ENCODE measurements at places on chromosomes 1 and 21.

DNA sequence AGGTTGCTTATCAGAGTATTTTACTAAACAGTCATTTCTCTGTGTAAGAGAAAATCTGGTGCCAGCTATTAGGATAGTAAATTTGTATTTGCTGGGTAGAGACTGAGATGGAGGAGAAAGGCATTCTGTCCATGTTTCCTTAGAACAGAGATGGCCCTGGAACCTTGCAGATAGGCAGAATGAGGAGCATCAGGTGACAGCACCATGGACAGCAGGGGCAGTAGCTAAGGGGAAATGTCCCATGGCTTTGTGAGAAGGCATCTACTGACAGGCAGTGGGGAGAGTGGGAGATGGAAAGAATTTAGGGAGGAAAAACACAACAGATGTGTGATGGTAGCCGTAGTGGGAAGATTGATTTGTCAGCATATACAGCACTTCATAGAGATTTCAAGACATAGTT lies 105.0 kb downstream of the PRRX1 start:
- DNase-seq = no peak

GRCh38 chr21:45994086-45994661 lies 12.6 kb downstream of the COL6A1 start:
- DNase-seq = no peak

DNA sequence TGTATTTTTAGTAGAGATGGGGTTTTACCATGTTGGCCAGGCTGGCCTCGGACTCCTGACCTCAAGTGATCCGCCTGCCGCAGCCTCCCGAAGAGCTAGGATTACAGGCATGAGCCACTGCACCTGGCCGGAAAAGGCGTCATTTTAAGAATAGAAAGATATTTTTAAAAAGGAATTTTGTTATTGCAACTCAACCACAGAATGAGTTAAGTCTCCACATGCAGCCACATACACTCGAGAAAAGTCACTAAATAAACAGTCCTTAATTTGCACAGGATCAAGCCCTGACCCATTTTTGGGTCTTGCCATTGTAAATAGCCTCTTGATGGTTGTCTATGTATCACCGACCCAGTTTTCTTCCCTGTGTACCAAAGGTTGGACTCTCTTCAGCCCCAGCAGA lies 85.5 kb downstream of the FBXO2 start:
- no peak for DNase-seq

DNA sequence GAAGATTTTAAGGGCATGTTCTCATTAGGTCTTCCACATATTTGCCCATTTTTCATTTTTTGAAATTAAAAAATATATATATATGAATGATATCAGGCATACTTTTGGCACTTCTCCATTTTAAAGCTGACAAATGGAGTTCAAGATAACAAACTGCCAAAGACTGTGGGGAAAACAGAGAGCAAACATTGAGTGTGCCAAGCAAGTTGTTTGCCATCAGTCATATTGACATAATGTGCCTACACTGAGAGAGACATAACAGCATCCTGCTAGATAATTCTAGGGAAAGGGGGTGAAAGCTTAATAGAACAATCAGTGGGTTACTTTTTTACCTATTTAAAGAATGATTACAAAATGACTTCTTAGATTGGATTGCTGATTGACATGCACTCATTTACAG lies 529.4 kb upstream of the CXADR start:
- DNase-seq = no peak

DNA sequence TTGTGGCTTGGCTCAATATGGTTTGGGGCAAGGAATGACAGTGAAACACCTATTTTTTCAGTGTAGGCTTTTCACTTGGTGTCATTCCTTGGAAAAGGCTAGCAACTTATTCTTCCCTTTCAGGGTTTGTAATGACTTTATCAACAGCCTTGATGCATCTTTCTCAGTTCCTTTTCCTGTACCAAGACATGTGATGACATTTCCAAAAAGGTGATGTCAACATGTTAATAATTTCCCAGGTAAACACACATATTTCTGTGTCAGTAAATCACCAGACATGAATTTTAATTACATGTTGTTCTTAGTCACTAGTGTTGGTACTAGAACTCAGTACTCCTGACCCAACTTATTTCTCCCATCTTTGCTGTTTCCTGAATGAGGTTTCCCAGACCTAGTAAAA lies 37.8 kb upstream of the RRP15 start:
- no peak for DNase-seq

DNA sequence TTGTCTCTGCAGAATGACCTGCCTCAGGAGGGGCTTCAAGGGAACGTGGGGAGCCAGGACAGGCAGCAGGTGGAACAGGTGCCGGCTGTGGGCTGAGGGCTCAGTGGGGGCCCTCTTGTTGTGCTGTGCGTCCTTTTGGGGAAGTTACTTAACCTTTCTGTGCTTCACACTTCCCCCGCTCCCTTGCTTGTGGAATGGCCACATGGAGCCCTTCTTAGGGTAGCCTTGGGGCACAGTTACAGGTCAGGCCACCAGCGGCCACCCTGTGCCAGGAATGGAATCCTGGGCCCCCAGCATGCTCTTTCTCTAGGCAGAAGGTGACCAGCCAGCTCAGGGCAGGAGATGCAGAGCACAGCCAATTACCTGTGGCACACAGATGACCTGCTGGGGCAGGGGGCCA lies 2.6 kb downstream of the IKBKE start:
- DNase-seq = no peak

DNA sequence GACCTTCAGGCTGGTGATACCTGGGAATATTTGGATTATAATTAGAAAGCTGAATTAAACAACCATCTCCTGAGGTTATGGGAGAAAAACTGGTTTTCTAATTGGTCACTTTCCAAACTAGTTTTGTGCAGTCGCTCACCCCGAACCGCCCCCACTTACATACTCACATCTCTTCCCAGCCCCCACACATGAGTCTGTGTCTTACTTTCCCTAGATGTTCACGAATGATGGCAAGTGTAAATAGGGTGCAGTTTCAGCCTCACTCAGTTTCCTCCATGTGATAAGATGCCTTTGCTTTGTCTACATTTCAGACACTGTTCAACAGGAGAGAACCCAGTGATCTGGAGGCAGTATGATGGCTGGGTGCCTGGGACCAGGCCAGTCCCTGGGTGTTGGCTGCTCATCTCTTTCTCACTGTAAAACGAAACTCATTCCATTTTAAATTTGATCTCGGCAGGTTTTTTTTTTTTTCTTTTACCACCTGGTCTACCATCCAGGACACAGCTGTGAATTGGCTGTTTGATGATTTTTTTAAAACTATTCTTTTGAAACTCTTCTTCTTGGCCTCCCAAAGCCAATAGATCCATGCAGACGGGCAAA lies 164.3 kb upstream of the RAB4A start:
- no peak for DNase-seq

DNA sequence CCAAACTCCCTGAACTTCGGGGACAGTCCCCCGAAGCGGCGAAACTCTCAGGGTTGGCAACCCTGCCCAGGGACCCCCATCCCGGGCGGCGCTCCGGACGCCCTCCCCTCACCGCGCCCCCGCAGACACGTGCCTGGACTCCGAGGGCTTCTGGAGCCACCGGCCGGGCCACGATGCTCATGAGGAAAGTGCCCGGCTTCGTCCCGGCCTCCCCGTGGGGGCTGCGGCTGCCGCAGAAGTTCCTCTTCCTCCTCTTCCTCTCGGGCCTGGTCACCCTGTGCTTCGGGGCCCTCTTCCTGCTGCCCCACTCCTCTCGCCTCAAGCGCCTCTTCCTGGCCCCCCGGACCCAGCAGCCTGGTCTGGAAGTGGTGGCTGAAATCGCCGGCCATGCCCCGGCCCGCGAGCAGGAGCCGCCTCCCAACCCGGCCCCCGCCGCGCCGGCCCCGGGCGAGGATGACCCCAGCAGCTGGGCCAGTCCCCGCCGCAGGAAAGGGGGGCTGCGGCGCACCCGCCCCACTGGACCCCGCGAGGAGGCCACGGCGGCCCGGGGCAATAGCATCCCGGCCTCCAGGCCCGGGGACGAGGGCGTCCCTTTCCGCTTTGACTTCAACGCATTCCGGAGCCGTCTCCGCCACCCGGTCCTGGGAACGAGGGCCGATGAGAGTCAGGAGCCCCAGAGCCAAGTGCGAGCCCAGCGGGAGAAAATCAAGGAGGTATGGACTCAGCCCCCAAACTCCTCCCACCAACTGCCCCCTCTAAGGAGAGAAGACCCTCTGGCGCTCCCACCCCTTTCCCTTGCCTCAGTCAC lies 1.2 kb downstream of the MAN1C1 start:
- no peak for DNase-seq

- DNase-seq = no peak
Observed at GRCh38 chr1:61424382-61424781, 300.6 kb downstream of the TM2D1 start.

- peak; percentile 93 for DNase-seq
Observed at GRCh38 chr1:150560576-150561253, 11.5 kb downstream of the ADAMTSL4 start.

- peak; percentile 35 for DNase-seq
Observed at GRCh38 chr1:235601104-235601503, 48.5 kb downstream of the GNG4 start.

DNA sequence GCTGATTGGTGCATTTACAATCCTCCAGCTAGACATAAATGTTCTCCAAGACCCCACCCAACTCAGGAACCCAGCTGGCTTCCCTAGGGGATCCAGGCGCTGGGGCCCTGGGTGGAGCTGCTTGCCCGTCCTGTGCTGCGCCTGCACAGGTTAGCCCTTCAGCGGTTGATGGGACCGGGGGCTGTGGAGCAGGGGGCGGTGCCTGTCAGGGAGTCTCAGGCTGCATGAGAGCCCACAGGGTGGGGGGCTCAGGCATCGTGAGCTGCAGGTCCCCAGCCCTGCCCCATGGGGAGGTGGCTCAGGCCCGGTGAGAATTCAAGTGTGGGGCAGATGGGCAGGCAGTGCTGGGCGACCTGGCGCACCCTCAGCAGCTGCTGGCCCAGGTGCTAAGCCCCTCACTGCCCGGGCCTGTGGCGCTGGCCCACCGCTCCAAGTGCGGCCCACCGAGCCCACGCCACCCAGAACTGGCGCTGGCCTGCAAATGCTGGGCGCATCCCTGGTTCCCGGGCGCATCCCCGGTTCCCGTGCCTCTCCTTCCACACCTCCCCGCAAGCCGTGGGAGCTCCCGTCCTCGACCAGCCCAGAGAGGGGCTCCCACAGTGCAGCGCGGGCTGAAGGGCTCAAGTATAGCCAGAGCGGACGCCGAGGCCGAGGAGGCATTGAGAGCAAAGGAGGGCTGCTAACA lies 23.1 kb upstream of the CLCA4 start:
- DNase-seq = no peak

GRCh38 chr1:163650624-163651023 lies 328.9 kb downstream of the NUF2 start:
- no peak for DNase-seq

DNA sequence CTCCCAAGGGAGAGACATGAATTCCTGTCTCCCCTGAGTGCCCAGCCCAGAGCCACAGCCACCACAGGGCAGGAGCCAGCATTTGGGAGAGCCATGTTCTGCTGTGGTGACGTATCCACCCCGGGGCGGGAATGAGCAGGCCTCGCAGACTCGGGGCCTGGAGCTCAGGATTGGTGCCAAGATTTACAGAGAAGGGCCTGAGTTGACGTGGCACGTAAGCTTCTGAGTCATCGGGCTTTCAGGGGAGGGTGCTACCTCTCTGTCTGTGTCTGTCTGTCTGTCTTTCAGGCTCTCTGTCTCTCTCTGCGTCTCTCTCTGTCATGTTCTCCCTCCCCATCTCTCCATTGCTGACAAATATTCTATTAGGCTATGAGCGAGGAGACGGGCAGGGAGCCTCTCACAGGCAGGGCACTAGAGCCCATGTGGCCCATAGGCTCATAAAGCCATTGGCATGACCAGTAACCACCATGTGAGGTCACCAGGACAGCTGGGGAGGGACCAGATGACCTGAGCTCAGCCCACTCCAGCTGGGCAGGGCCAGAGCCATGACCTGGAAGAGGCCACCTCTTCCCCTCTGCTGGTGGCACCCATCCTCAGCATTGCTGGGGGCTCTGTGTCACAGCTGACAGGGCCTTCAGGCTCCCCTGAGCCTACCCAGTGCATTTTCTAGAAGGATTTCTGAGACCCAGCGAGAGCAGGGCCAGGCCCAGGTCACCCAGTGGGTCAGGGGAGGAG lies 300.0 kb upstream of the VAMP3 start:
- DNase-seq = no peak

GRCh38 chr1:246117066-246117791 lies 389.9 kb downstream of the SMYD3 start:
- DNase-seq = peak; percentile 21

GRCh38 chr1:246309247-246309884 lies 197.7 kb downstream of the SMYD3 start:
- DNase-seq = no peak

DNA sequence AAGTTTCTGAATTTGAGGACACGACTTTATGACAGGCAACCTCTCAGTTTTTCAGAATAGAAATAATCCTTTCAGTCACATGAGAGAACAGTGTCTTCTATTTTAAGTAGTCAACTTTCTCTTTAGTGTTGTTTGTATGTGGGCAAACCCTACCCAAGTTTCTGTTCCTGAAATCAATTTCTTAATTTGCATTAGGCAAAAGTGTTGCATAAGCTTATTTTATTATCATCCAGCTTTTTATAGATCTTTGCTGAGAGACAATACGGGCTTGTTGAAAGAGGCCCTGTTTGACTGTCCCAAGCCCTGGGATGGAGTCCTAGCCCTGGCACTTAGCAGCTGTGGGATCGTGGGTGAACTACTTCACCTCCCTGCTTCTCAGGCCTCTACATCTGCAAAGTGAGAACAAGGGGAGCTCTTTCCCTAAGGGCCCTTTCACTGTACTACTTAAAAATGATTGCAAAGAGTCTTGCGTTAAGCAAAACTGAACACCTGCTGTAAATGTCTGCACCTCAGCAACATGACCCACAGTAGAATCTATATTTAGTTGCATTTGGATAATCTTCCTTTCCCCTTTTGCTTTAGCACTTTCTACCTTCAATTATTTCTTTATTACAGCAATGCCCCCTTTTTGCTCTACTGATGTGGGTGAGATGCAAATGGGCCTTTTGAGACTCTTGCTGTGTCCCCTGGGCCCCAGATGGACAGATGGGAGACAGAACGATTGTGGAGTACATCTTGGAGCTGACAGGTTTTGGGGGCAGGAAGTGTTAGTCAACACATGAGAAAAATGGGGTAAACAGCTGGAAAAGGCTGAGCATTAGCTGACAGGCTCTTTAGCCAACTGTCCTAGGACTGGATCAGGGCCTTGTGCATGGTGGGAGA lies 41.0 kb upstream of the SCAF4 start:
- peak; percentile 90 for DNase-seq

- DNase-seq = no peak
Observed at GRCh38 chr1:43868741-43869067, 64.9 kb upstream of the ARTN start.

- DNase-seq = no peak
Observed at GRCh38 chr21:44628707-44629391, 2.0 kb downstream of the KRTAP10-9 start.

GRCh38 chr1:57447551-57447950 lies 23.7 kb upstream of the DAB1 start:
- no peak for DNase-seq

- no peak for DNase-seq
Observed at GRCh38 chr1:154849645-154850131, 20.4 kb downstream of the KCNN3 start.
